Kidney (tissue), 22 donors: ENCODE measurements at places on chromosomes 6 and 20. TPM values are rescaled to one million over a fixed set of nuclear protein-coding genes. Genes with fewer than 3 reads are reported as not detected.

Gene FAM83C
- total RNA-seq, result not detected

GRCh38 chr6:25278261-25278913 is 787 bp upstream of the CARMIL1 start:
- H3K4me1 ChIP-seq, result peaks cover 4% of the 10 kb centered on the region
- no peaks in the 10 kb centered on the region for H3K27me3 ChIP-seq
- H3K36me3 ChIP-seq, result no peaks in the 10 kb centered on the region
- H3K27ac ChIP-seq, result peak overlapping the region; percentile 52

Gene TXNDC5
- 153 TPM for total RNA-seq

Gene UNC93A
- total RNA-seq, result not detected

Gene PXMP4
- total RNA-seq, result 11.6 TPM

Gene SLC35F1
- 0.63 TPM for total RNA-seq

DNA sequence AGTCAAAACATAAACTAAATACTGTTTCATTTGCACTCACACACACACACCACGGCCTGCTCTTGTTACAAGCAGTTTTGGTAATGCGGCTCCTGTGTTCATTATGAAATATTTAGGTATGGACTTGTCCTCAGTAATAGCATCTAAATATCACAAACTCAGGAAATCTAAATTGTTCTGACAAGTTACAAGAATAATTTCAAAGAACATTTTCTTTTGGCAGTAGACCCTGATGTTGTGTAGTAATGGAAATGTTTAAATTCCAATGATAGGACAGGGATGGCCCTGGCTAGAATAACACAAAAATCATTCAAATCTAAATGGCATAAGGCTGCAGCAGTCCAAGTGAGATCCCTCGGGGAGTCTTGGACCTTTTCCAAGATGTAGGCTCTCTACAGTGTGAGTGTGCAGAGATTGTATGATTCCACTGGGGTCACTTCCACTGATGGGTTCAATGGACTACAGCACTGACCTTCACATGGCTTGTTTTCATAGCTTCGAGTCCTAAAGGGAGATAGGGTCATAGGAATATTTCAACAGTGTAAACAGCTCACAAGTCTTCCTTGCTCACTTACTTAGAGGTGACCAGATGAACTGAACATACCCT is 210.6 kb upstream of the PLCB4 start:
- no peak for DNase-seq
- peaks cover 6% of the 10 kb centered on the region for H3K4me1 ChIP-seq
- H3K4me3 ChIP-seq, result no peak overlapping the region
- H3K27me3 ChIP-seq, result no peaks in the 10 kb centered on the region
- no peak overlapping the region for H3K27ac ChIP-seq

GRCh38 chr6:139164001-139164400 is 29.1 kb downstream of the HECA start:
- no peaks in the 10 kb centered on the region for H3K4me1 ChIP-seq
- no peak overlapping the region for H3K4me3 ChIP-seq
- no peaks in the 10 kb centered on the region for H3K27me3 ChIP-seq
- H3K27ac ChIP-seq, result no peak overlapping the region
- no peak for DNase-seq

DNA sequence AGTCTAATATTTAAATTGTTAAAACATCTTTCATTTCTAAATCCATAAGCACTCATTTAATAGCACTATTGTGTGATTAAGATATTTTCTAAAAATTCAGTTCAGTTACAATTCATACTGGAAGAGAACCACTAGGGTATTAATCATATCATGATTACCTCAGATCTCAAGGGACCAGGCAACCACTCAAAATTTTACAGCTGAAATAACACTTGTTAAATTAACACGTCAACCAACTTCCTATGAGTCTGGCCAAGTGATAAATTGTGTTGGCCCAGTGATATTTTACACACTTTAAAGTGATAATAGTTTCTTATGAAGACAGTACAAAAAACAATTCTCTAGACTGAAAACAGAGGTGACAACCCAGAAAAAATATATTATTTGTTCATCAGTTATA is 869.0 kb upstream of the ADGRB3 start:
- no peaks in the 10 kb centered on the region for H3K36me3 ChIP-seq
- H3K4me3 ChIP-seq, result no peak overlapping the region
- H3K27me3 ChIP-seq, result no peaks in the 10 kb centered on the region
- H3K27ac ChIP-seq, result no peak overlapping the region

DNA sequence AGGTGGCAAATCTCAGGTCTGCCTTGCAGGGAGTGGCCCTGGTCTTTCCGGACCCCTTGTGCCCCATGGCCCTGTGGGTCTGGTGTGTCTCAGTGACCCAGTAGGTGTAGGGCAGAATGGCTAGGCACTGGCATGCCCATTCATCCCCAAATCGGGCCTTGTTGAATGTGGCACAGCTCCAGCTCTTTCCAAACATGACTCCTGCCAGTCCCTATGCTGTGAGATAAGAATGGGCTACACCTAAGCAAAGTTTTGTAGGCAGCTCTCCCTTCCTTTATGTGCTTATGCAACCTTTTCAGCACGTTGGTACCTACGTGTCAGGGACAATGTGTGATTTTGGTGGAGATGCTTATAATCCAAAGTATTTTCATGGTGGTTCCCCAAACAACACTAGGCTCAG is 33.9 kb downstream of the FOXO3 start:
- no peaks in the 10 kb centered on the region for H3K27me3 ChIP-seq
- no peak overlapping the region for H3K4me3 ChIP-seq
- DNase-seq, result no peak
- no peak overlapping the region for H3K27ac ChIP-seq
- peaks cover 42% of the 10 kb centered on the region for H3K4me1 ChIP-seq

GRCh38 chr6:139801571-139802321 is 427.3 kb upstream of the CITED2 start:
- no peak overlapping the region for H3K27ac ChIP-seq
- no peak overlapping the region for H3K4me3 ChIP-seq

DNA sequence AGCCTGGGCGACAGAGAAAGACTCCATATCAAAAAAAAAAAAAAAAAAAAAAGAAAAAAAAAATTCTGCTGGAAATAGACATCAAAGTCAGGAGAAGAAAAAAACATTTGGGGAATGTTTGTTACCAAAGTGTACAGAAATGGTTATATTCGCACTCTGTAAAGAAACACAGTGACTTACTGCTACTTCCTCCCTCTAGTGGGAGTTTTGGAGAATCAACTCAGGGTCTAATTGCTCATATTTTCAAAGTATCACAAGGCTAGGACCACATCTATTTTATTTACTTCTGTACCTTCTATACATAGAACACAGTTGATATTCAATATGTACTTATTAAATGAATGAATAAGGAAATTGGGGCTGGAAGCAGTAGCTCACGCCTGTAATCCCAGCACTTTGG is 24.4 kb downstream of the ARG1 start:
- no peak overlapping the region for H3K4me3 ChIP-seq
- DNase-seq, result no peak
- no peaks in the 10 kb centered on the region for H3K4me1 ChIP-seq
- no peak overlapping the region for H3K27ac ChIP-seq

DNA sequence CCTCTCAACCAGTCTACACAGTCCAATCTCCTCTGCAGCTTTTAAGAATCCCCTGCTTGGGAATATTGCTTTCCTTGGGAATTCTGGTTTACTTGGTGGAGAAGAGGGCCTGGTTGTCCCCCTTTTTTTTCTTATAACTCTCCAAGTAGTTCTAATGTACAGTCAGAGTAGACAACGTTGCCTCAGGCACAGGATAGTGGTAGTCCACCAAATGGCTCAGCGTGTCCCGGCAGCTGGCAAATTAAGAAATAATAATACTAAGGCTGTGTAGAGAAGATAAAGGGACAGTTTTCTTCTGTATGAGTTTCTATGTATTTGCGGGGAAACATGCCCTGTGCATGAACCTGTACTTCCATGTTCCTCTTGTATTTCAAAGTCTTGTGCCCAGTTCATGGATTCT is 145.7 kb upstream of the RREB1 start:
- no peak overlapping the region for H3K27ac ChIP-seq
- DNase-seq, result no peak
- H3K4me3 ChIP-seq, result no peak overlapping the region
- H3K27me3 ChIP-seq, result no peaks in the 10 kb centered on the region
- H3K4me1 ChIP-seq, result no peaks in the 10 kb centered on the region

Gene MROH8
- total RNA-seq, result 2.4 TPM
